ENCODE measurements at places on chromosomes 12 and 14.

GRCh38 chr14:35240231-35240630 lies 52.0 kb upstream of the PSMA6 start:
- DNase-seq, result no peak

DNA sequence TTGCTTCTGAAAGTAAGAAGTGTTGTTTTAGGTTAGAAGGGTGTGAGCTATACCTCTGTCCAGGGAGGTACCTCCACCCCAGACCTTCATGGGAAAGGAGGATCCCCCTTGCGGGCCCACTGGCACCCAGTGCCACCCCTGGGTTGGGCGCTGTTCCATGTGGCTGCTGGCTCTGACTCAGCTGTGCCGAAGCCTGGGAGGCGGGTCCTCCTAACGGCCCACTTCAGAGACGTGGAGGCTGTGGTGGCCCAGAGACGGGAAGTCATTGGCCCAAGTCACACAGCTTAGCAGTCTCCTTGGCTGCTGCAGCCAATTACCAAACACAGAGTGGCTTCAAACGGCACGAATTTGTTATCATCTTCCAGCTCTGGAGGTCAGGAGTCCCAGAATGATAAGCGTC lies 10.2 kb downstream of the RFLNA start:
- DNase-seq, result no peak

GRCh38 chr14:76002383-76002782 lies 16.8 kb downstream of the IFT43 start:
- no peak for DNase-seq

GRCh38 chr12:6391013-6391412 lies 7.1 kb downstream of the LTBR start:
- DNase-seq, result no peak

GRCh38 chr12:44286336-44286735 lies 450.5 kb downstream of the TMEM117 start:
- DNase-seq, result no peak

GRCh38 chr12:105832021-105832420 lies 306.7 kb downstream of the NUAK1 start:
- DNase-seq, result no peak

DNA sequence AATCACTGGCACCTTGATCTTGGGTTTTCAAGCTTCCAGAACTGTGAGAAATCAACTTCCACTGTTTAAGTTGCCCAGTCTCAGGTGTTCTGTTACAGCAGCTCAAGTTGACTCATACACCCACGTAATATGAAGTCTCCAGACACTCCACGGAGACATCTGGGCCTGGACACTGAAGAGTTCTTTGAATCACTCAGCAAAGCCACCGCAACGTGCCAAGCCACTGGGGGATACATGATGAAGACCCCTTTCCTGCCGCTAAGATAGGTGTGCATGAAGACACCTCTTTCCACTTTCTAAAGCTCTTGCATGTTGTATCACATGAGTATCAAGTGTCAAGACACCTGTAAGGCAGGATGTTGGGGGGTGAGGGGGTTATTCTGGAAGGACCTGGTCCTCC lies 311.7 kb upstream of the RTL1 start:
- no peak for DNase-seq

- no peak for DNase-seq
Measured at GRCh38 chr12:47280543-47281300, 201.0 kb upstream of the AMIGO2 start.

- peak; percentile 17 for DNase-seq
Measured at GRCh38 chr12:71439613-71440344, at the start of gene LGR5. Gene LGR5 (plus strand): TSS chr12:71439798. CDS start chr12:71440081, 283 bp downstream.

- DNase-seq, result peak; percentile 76
Measured at GRCh38 chr14:23588884-23589598, 10.5 kb upstream of the JPH4 start.

DNA sequence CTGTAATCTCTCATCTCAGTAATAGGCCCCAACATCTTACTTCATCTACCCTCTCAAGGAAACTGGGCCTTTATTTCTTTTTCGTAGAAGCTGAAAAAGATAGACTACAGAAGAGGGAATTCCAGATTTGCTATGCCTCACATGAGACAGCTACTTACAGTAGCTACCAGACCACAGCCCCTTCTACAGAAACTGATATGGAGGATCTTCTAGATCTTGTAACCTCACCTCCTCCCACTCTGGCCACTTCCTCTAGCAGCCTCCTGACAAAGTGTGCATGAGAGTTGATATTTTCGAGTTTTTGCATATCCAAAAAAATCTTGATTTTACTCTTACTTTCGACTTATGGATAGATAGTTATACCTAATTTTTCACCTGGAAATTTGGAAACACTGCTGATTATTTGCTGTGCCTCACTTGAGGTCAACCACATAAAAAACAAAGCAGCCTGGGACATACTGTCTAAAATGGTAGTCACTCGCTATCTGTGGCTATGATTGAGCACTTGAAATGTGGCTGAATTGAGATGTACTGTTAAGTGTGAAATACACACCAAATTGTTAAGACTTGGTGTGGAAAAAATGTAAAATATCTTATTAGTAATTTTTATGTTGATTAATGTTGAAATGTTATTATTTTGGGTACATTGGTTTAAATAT lies 86.3 kb upstream of the NID2 start:
- DNase-seq, result no peak

DNA sequence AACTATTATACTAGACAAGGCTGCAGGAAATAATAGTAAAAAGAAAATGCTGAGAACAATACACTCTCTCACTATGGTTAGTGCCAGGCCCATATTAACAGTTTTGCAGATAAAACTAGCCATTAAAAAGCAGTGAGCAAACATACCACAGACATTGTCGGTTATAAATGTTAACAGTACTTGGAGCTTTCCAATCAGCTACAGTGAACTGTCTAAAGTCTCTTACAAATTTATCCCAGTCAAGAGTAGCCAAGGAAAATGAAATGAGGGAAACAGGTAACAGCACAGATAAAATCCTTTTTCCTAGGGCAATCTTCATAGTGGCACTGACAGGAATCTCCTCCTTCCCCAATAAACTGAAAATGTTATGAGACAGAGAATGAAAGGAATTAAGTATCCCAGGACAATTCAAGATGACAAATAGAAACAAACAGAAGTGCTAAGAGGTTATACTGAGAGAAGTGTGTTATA lies 30.8 kb downstream of the PAWR start:
- no peak for DNase-seq

DNA sequence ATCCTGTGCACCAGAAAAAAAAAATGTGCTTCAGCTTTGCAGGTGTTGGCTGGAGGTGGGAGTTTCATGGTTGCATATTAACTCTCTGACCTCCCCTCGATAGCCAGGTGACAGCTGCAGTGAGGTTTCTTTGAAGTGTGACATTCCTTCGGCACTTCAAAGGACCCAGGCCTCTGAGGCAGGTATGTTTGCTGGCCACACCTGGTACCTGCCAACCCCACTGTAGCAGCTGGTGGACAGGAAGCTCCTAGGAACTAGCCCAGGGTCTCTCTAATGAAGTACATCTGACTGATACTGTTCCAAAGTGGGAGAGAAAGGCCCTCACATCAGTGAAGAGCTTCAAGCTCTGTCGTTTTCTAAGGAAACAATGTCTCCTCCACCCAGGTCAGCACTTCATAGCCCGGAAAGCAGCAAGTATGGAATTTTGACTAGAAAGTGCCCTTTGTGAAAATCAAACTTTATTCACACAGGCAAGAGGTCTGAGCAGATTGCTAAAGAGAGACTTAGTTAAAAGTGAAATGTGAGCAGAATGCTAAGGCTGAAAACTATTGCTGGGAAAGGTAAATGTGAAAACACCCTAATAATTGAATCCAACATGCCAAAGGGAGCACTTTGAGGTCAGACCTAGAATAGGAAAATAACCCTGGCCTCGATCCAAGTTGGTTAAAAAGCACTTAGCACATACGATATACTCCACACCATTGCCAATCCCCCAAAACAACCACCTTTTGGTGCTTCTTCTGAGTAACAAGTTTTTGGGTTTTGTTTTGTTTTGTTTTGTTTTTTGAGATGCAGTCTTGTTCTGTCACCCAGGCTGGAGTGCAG lies 71.3 kb downstream of the PHLDA1 start:
- no peak for DNase-seq

DNA sequence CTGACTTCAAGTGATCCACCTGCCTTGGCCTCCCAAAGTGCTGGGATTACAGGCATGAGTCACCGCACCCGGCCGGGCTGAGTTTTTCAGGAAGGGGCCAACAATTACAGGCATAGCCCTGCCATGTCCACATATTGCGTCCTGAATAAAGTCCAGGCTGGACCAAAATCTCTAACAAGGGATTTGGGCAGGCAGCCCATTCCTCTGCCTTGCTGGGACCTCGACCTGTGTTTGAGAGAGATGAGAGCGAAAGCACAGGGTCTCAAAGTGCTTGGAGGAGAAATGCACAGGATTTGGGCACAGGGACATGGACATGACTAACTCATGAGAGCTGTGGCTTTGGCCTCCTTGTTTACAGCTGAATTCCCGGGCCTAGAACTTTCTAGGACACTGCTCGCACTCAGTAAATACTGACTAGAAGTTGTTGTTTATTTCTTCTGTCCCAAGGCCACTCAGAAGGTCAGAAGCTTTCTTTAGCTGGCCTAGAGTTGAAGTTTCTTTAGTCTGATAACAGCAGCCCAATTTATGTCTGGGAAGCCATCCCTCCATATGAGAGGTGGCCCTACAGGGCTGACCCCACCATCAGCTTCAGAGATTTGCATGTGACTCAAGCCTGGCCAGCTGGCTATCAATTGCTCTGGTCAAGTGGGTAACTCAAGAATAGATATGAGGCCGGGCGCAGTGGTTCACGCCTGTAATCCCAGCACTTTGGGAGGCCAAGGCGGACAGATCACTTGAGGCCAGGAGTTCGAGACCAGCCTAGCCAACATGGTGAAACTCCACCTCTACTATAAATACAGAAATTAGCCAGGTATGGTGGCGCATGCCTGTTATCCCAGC lies 11.7 kb downstream of the CAMKK2 start:
- DNase-seq, result no peak

DNA sequence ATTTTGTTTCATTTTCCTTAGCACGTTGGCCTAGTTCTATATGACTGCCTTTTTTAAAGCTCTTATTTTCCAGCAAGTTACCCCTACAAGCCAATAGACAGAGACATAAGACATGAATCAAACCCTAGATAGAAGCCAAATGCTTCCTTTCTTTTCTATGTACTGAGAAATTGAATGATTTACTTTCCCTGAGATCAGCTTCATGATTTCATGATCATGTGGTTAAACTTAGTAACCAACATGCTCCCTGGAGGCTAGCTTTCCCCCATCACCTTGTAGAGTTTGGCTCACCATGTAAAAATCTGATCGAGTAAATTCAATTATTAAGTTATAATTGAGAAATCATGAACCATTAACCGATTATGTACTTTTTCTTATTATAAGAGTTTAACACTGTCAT lies 148.1 kb upstream of the LRIG3 start:
- DNase-seq, result no peak

GRCh38 chr12:78194448-78194847 lies 363.8 kb downstream of the NAV3 start:
- no peak for DNase-seq

GRCh38 chr14:96494331-96494730 lies 7.9 kb upstream of the PAPOLA start:
- no peak for DNase-seq

DNA sequence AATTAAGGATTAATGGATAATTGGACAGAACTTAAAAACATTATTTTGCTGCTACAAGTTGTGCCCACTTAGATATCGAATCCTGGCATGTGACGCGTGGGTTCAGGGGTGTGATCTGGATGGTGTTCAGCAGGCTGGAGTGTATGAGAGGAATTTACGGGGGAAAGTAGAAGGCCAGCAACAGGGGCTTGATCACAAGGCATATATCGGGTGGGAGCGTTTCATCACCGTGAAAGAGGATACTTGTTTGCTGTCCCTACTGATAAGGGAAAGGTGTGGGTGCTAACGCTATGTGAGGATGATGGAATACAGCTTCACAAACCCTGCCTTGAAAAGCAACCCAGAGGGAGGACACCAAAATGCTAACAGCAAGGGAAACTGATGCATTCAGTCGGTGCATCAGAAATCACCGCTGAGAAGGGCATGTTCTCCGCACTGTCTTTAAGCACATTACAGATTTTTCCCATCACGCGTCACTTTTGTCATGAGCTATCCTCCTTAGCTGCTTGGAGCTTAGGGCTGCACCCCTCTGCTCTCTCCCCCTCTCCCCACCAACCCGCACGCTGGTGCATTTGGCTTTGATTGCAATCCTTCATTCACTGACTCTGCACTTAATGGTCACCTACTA lies 13.4 kb downstream of the HHIPL1 start:
- no peak for DNase-seq

GRCh38 chr12:76766161-76766560 lies 2.2 kb downstream of the ZDHHC17 start:
- no peak for DNase-seq

DNA sequence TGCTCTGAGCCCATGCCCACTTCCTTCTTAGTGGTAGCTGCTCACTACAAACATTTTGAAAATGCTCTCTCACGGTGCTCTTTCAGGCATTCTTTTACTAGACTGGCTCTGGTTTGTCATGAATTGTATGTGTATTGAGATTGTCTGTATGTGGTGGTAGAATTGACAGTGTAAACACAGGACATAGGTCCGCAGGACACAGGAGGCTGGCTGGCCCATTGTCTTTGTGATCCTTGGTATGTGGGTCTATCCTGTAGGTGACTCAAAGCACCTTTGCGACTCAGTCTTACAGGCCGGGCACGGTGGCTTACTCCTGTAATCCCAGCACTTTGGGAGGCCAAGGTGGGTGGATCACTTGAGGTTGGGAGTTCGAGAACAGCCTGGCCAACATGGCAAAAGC lies 250.9 kb downstream of the C12orf75 start:
- DNase-seq, result no peak

GRCh38 chr12:123363390-123363739 lies 1.3 kb downstream of the SBNO1 start:
- no peak for DNase-seq

DNA sequence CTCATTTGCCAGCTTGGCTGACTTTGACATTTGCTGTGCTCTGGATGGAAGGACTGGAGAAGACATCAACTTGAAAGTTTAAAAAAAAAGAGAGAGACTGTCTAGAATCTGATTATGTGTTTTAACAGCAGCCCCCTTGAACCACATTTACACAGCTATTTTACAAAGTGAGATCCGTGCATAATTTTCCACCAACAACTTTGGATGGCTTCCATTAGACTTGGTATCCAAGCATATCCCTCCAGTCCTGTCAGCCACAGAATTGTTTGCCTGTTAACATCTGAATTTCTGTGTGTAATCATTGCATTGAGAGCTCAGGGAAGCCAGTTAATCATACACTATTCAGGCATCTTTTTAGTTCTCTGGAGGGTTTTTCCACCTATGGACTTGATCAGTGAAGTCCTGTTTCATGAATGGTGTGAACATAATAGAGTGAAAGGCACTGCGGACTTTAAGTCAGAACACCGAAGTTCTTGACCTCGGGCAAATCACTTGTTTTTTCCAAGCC lies 93.7 kb downstream of the SAMD4A start:
- no peak for DNase-seq

GRCh38 chr14:76716285-76716684 lies 45.0 kb upstream of the VASH1 start:
- no peak for DNase-seq

GRCh38 chr12:58384196-58384595 lies 442.8 kb downstream of the ATP23 start:
- no peak for DNase-seq

Data from HTR-8/SVneo (cell line).